Activated T-helper 1 cell treated with anti-CD3 and anti-CD28 coated beads, Interleukin-12 subunit alpha, Interleukin-12 subunit beta, Interleukin-2, Interleukin-4 antibody, amounts not matched to agents 30 ng/mL and 10 ng/mL and 1 ng/mL, durations not matched to agents 14 hours and 24 hours and 36 hours (primary cell): ENCODE measurements at places on chromosomes 11 and 22. TPM values are rescaled to one million over a fixed set of nuclear protein-coding genes. Genes with fewer than 3 reads are reported as not detected.

- no peak for DNase-seq
These were observed 13.0 kb upstream of the CXCR5 start for GRCh38 chr11:118870396-118871343.

- no peak for DNase-seq
These were observed 37.3 kb upstream of the TEAD1 start for GRCh38 chr11:12636871-12637410.

DNA sequence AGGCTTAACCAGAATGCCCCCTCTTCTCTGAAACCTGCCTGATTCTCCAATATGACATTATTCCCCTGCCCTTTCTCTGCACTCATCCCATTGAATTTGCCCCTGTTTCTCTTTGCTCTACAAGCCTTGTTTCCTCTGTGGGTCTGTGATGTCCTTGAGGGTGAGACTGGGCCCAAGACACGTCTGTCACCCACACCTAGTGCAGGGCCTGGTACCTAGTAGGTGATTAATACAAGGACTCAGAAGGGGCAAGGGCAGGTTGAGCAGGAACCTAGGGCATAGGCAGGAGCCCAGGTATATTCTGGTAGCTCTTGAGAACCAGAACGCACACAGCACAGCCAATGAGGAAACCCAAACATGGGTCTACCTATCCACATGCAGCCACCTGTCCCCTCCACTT is 81.9 kb upstream of the HMGXB4 start:
- no peak for DNase-seq

DNA sequence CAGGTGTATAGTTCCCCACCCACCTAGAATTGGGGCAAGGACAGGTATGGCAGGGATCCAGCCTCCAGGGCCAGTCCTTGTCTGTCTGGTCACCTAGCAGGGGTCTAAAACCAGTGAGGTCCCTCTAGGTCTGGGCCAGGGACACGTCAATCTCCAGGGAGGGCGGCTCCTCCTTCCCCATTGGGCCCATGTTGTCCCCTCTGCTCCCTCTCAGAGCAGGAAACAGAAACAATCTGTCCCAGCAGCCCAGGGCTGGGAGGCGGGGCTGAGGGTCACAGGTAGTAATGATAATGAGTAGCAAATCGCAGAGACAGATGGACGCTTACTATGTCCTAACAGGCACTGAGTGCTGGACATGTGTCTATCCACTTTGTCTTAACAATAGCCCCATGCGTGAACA is 22.8 kb upstream of the SYT7 start:
- DNase-seq, result no peak

The TOMT gene
- total RNA-seq, result not detected in 2 replicates

The CBX7 gene
- total RNA-seq, result 12.7 and 13.8 TPM in 2 replicates

The AIFM3 gene
- total RNA-seq, result 0.88 and 0.93 TPM in 2 replicates
